GM19239 (cell line): ENCODE measurements at places on chromosomes 16 and 17.

DNA sequence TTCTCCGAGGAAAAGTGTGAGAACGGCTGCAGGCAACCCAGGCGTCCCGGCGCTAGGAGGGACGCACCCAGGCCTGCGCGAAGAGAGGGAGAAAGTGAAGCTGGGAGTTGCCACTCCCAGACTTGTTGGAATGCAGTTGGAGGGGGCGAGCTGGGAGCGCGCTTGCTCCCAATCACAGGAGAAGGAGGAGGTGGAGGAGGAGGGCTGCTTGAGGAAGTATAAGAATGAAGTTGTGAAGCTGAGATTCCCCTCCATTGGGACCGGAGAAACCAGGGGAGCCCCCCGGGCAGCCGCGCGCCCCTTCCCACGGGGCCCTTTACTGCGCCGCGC is at the start of gene ERBB2:
TSS of gene ERBB2 (plus strand) at position 247 of the 330 bp plus-strand sequence. CDS start 175 bp downstream, outside the sequence.
- no peak for DNase-seq

DNA sequence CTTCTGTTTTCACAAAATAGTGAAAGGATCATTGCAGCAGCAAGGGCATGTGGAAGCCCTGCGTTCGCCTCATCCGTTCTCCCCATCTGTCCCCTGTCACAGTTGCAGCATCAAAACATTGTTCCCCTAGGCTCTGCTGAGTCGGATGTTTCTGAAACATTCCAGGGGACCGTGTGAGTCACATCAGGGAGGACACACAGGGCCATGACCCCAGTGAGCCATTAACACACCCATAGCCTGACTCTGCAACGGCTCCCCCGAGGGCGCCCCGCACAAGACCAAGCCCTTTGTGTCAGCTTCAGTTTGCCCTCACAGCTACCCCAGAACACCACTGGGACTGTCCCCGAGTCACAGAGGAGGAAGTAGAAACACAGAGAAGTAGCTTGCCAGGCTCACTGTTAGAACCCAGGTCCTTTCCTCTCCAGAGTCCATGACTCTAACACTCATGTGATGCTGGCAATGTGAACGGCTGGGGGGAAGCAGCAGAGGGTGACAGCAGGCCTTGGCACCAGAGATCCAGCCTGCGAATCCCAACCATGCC is 63.3 kb upstream of the HSBP1 start:
- no peak for DNase-seq

GRCh38 chr17:76833034-76833644 is 35.1 kb upstream of the MGAT5B start:
- DNase-seq = no peak

- DNase-seq = no peak
Observed at GRCh38 chr16:29770250-29770929, 7.7 kb upstream of the ZG16 start.

- DNase-seq = no peak
Observed at GRCh38 chr17:58336456-58337209, 8.0 kb upstream of the TSPOAP1 start.

GRCh38 chr17:57670769-57671569 is 74.1 kb downstream of the CCDC182 start:
- DNase-seq = no peak

DNA sequence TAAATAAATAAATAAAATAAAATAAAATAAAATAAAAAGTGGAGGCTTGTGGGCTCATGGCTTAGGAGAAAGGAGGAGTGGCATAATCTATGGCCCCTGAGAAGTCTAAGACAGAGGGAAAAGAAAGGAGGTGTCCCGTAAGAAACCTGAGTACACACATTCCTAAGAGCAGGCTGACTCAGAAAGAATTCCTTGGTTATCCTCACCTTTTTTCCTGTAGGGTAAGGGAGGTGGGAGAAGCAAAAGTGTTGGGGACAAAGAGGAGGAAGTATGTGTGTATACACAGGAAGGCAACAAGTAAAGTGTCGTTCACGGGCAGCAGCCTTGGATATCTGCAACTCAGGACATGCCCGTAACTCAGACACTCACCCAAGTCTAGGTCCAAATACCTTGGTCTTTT is 29.3 kb downstream of the MARF1 start:
- no peak for DNase-seq
